ENCODE measurements at places on chromosomes 11 and 22. TPM values are rescaled to one million over a fixed set of nuclear protein-coding genes. Genes with fewer than 3 reads are reported as not detected.

The KCNE3 gene
- polyA plus RNA-seq, result not detected

The VPS37C gene
- 7.2 TPM for polyA plus RNA-seq

The ARHGEF17 gene
- 7.9 TPM for polyA plus RNA-seq

The SLC5A4 gene
- polyA plus RNA-seq, result not detected
